NCI-H2081 treated with DMSO at 0.1 percent for 48 hours (cell line): ENCODE measurements at places on chromosomes 13 and 19.

- DNase-seq = no peak
Measured at GRCh38 chr19:5247957-5248705, 92.5 kb downstream of the PTPRS start.

DNA sequence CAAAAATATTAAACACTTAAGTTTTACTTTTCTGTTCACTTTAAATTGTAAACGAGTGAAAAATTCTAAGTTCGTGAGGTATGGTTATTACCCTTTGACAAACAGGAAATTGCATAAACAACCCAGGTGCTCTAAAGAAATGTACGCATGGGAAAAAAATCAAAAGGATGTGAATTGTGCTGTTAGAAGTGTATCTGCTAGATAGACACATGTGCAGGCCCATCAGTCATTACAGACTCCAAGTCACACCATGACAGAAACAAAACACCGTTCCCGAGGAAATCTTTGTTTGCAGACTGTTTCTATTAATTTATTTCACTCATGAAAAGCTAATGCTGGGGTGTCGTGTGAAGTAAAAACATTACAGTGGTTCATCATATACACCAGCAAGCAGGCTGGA is 17.0 kb upstream of the DOCK9 start:
- no peak for DNase-seq

- no peak for DNase-seq
Measured at GRCh38 chr13:91046715-91047327, 300.7 kb upstream of the MIR17HG start.

DNA sequence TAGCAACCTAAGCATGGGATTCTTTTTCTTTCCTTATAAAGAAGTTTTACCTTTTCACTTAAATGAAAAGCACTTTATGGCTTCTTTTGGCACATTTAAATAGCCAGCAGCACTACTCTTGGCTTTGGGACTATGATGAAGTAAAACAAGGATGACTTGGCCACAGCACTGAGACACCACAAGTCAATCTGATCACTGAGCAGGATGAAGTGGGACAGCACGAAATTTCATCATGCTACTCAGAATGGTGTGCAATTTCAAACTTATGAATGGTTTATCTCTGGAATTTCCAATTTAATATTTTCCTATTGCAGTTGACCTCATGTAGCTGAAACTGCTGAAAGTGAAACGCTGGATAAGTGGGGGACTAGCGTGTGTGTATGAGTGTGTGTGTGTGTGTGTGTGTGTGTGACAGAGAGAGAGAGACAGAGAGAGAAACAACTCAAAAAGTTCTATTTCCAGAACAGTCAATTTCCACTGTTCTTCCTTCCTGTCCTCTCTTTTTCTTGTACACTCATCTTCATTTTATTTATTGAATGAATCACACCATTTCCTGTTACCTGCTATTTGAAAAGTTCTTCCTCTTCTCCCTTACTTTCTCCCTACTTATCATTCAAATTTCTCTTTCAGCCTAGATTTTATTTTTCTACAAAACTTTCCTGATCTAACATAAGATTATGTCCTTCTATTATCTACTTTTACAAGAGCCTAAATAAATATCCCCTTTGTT is 414.2 kb upstream of the MIR17HG start:
- DNase-seq = no peak

- no peak for DNase-seq
Measured at GRCh38 chr13:49439609-49440008, 4.3 kb downstream of the CAB39L start.

GRCh38 chr13:45381196-45381595 is 37.0 kb downstream of the SLC25A30 start:
- no peak for DNase-seq

DNA sequence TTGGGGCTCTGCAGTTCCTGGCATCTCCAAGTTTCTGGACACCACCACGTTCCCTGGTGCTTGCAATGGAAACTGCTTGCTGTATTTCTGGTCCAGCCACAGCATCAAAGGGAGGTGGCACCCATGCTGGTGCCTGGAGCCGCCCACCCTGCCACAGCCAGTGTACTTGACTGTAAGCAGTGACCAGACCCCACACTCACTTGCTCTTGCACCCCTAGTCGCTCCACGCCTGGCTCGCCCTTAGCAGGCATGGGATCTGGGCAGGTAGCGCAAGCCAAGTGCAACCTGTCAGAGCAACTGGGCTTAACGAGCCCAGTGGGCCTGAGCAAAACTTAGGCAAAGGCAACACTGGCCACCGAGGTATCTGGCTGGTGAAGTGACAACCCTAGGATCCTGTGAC is 648.2 kb upstream of the PCDH9 start:
- DNase-seq = no peak

DNA sequence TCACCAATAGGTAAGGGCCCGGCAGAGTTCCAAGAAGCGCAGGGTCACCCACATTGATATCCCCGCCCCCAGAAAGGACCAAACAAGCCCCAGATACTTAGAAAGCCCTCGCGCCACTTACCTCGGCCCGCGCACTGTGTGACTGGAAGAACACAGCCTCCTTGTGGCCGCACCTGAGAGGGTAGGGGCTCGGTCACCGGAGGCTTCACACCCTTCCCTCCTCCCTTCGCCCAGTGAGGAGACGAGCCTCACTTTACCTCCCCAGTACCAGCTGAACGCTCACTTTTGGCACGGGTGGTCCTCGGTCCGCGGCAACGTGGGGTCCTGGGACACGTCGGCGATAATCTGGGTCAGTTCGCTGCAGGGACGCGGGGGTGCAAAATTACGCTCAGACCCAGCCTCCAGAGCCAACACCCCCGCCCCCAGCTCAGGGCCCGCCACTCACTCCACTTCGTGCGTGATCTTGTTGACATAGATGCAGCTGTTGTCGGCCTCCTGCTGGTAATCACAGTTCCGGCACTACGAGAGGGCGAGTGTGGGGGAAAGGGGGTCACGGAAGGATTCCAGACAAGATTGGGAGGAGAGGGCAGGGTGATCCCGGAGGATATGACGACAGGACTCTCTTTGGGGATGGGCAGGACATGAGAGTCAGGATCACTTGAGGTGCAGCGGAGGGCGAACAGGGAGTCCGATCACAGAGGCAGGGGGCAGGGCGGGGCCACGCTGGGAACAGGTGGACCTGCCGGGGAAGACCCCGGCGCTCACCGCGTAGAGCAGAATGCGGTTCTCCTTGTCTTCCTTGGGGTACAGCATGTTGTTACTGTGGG is 568 bp downstream of the POLR2I start:
- DNase-seq = no peak

DNA sequence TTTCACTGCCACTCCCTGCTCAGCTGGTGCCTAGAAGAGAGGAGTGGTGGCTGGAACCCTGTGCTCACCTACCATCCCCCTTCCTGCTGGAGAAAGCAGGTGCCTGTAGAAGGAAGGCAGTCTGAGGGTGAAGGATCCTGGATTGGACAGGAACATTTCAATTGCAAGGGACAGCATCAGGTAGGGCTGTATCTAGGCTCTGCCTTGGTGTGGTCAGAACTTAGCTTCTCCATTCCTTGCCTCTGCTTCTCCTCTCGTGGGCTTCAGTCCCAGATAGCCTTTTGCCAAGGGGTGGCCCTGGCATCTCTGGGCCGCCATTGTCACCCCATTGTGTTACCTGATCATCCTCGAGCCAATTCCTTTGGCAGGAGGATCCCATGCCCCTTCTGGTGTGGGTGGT is 73.2 kb upstream of the KCTD15 start:
- no peak for DNase-seq

DNA sequence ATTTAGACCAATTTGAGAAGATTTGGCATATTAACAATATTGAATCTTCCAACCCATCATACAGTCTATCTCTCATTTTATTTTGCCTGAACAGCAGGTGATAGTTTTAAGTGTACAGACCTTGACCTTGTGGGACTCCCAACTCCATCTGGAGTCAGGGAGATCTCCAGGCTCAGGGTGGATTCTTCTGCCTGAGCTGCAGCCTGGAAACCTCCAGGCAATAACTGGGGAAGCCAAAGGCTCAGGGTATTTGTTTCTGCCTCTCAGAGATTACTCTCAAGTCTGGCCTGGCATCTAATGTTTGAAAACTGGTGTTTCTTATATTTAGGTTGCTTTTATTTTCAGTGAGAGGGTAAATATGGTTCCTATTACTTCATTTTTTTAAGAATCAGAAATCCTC is 102.1 kb upstream of the C1QTNF9B start:
- DNase-seq = no peak

DNA sequence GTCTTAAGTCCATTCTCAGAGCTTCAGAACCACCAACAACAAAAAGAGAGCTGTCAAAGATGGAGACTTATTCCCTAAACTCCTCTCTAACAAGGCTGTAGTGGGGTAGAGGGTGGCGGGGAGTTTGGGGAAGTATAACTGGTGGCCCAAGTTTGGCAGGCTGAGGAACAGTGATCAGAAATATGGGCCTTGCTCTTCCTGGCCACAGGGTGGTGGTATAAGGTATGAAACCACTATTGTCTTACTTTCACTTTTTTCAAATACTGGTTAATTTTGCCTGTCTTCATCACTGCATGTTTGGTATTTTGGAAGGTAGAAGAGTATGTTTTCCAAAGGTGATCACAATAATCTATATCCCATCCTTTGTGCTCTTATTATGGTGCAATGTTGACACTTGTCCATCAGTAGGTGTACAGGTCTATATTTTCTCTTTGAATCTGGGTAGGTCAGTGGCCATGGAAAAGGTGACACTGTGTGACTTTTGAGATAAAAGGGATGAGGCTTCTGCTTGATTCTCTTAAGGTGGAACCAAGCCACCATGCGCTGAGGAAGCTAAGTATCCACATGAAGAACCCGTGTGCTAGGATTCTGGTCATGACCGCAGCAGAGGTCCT is 23.2 kb upstream of the GPC5 start:
- DNase-seq = no peak

GRCh38 chr13:103810026-103810425 is 743.8 kb upstream of the SLC10A2 start:
- no peak for DNase-seq

- DNase-seq = no peak
Measured at GRCh38 chr13:76326343-76326742, 559.9 kb downstream of the KCTD12 start.

- DNase-seq = no peak
Measured at GRCh38 chr13:104253063-104253680, 1187.0 kb upstream of the SLC10A2 start.

- no peak for DNase-seq
Measured at GRCh38 chr13:46211116-46211482, 629 bp upstream of the LRRC63 start.

- DNase-seq = no peak
Measured at GRCh38 chr19:44943801-44944249, 1.8 kb downstream of the APOC4 start.

DNA sequence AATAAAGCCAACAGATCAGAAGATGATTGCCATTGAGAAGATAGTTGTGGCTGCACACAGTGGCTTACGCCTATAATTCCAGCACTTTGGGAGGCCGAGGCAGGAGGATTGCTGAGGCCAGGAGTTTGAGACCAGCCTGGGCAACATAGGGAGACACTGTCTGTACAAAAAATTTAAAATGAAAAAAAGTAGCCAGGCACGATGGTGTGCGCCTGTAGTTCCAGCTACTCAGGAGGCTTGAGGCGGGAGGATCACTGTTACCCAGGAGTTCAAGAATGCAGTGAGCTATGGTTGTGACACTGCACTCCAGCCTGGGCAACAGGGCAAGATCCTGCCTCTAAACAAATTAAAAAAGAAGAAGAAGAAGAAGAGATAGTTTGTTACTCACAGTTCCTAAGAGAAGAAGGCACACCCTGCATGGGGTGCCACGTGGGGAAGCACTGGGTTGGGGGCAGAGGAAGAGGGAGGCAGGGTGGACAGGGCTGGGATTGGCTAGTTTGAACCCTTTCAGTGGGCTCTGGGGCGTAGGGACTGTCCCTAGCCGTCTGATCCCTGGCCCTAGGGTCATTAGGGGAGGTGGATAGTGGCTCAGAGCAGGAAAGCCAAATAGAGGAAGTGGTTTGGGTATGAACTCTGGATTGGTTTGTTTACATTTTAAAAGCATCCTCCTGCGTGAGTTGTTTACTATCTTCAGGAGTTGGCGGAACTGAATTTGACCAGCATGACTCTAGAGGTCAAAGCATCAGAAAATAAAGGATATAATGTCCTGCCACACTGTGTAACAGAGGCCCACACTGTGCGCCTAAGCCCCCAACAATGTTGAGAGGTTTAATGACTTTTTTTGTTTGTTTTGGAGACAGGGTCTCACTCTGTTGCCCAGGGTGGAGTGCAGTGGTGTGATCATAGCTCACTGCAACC is 60.5 kb upstream of the MEDAG start:
- no peak for DNase-seq

DNA sequence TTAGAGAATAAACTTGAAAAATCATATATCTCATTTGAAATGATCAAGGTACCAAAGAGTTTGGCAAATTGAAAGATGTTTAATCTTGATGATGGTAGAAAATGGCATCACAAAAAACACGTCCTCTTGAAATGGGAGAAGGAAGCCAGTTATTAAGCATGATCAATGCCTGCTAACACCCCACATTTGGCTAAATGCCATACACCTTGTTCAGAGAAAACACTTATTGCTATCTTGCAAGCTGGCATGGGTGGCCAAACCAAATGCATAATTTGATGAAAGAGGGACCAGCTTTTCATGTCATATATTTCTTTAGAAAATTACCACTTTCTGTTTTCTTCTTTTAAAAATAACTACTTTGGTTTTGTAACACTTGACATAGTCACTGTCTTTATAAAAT is 141.3 kb downstream of the ZAR1L start:
- no peak for DNase-seq

DNA sequence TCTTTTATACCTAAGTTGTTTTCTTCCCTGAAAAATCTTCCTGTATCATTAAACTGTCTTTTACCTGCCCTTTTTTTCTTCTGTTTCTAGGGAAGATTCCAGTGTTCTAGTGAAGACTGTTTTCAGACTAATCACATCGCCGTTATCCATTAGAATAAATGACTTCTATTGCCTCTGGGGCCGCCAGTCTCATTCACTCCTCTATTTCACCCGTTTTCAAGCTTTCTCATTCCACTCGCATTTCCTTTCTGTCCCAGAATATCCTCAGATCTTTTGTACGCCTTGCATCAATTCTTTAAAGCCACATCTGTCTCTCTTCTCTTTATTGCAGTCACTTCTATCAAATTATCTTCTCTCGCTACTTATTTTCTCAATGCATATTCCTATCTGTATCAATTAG is 1035.6 kb upstream of the MIR17HG start:
- no peak for DNase-seq

- no peak for DNase-seq
Measured at GRCh38 chr13:25166306-25166705, 5.8 kb downstream of the AMER2 start.

DNA sequence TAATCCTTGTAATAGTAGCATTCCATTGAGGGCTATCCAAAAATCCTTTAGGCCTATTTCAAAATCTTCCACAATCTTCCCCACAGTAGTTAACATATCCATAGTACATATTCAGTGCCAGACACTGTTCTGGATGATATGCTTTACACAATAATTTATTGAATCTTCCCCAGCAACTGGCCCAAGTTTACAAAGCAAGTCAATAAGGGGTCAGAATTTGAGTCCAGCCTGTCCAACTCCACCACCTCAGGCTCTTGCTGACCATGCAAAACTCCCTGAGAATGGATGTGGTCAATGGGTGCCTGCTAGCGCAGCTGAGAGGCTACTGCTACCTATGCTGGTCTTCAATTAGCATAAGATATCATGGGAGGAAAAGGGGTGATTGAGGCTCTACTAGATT is 529.6 kb downstream of the FGF9 start:
- no peak for DNase-seq
